ENCODE measurements at places on chromosomes 12 and 14. TPM values are rescaled to one million over a fixed set of nuclear protein-coding genes. Genes with fewer than 3 reads are reported as not detected.

DNA sequence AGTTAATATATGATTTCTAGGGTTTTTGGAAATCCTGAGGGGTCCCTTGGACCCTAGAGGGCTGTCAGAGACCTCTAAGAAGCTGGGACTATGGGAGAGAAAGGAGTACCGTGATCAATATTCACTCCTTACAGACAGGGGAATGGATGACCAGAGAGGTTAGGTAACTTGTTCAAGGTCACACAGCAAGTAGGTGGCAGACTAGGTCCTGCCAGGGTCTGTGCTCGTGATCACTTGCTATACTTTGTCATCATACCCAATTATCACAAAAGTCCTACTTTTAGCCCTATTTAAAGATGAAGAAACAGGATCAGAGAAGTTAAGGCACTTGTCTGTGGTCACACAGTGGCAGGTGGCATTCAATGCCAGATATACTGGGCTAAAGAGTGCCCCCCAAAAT is 42.9 kb downstream of the WSCD2 start:
- no peak for DNase-seq

Gene TRPV4
- 5.9 TPM for total RNA-seq

GRCh38 chr12:6272300-6273204 is 37.9 kb upstream of the PLEKHG6 start:
- no peak for DNase-seq

GRCh38 chr12:71201136-71201679 is 43.4 kb upstream of the TSPAN8 start:
- no peak for DNase-seq

- DNase-seq = no peak
These were observed 17.2 kb downstream of the IFT81 start for GRCh38 chr12:110141389-110141788.

DNA sequence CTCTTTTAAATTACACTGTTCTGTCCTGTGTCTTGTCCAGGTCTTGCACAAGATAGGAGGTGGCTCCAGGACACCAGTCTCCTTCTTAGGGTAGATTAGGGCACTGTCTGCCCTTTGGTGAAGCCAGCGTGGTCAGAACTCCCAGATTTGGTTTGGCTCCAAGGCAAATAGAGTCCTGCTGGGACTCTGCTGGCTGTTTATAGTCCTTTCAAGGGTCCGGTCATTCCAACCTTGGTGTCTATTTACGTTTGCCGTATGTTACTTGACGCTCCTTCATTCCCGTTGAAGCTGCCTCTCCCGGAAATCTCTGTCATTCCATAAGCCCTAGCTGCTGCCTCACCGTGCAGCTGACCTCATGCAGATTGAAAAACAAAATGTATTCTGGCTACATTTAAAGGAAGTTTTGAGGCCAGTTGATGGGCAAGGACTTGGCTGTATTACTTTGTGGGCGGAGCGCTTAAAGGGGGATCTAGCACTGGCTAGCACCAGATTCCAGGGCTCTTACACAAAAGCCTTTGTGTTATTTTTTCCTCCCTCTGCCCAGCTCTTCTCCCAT is 180.6 kb downstream of the AKAP6 start:
- DNase-seq = no peak

DNA sequence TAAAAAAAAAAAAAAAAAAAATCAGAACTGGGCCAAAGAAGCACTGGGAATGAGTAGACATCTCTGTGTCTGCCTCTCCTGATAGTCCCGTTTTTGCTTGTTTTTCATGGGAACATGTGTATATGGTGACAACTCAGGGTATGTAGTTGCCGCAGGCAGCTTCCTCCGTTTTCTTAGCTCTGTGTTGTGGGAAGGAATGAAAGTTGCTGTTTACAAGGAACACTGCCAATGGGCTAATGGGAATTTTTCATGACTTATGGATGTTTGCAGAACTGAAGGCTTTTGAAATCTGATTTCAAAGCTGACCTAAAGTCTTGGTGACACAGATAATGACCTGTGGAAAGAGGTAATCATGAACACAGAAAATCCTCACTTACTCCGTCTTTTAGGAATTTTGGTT is 146.4 kb upstream of the BTG1 start:
- DNase-seq = no peak

DNA sequence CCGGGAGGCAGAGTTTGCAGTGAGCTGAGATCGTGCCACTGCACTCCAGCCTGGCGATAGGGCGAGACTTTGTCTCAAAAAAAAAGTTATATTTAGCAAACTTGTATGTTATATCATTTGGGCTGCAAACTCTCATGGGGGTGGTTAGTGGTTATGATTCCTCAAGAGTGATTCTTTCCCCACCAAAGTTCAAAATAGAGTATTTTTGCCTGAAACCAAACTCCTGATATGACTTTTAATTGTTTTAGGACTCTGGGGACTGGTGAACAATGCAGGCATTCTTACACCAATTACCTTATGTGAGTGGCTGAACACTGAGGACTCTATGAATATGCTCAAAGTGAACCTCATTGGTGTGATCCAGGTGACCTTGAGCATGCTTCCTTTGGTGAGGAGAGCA is 18.6 kb downstream of the HSD17B6 start:
- DNase-seq = no peak

DNA sequence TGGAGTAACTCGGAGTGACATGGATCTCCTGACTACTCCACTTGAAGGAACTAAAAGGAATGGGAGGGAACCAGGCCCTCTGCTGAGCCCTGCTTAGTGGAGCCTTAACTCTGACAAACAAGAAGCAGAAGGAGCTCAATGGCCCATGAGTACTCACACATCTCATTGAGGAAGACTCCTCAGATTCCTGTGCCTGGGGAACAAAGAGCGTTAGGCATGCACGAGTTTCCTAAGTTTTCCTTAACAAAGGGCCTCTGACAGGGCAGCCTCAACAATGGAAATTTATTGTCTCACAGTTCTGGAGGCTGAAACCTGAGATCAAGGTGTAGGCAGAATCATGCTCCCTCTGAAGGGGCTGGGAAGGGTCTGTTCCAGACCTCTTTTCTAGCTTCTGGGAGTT is 185.7 kb upstream of the NTF3 start:
- no peak for DNase-seq

DNA sequence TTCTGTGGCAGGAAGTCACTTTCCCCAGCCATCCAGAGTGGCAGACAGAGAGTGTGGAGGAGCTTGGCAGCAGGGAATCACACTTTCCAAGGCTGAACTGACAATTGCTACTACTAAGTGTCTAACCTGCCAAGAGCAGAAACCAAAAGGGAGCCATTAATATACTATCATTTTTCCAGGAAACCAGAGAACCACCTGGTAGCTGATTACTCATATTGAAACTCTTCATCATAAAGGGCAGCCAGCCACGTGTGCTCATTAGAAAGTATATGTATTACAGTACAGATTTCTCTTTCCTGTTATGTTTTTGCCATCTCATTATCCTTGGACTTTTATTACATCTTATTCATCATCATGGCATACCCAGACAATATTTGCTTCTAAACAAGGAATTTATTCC is 374.9 kb downstream of the GXYLT1 start:
- DNase-seq = no peak

GRCh38 chr12:111166779-111167540 is 201.9 kb downstream of the PHETA1 start:
- no peak for DNase-seq

GRCh38 chr12:131391399-131391798 is 319.5 kb upstream of the SFSWAP start:
- DNase-seq = no peak

GRCh38 chr14:34075826-34076225 is 125.0 kb upstream of the EGLN3 start:
- no peak for DNase-seq

DNA sequence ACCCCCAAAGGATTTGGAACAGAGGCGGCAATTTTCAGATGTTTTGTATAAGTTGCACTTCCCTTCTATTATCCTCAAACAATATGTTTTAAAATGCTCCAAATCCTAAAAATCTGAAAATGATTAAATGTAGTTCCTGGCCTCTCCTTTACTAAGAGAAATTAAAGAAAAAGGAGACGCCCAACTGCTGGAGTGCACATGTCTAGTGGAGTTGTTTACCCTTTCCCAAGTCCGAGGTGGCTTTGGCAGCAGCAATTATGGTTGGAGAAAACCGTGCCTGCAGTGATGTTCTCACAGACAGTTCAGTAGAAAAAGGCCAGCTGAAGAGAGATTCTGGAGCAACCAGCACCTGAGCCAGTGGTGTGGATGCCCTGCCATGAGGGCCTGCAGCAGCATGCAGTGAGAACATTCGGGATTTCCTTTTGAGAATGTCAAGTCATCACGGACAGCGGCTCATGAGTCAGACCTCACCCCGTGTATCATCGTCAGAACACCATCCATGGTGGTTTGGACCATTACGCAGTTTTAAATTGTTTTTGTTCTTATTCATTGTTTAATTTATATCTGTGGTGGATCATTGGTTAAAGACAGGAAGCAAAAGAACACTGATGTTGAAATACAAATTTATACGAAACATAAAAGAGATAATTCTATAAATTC is 179.0 kb upstream of the KRR1 start:
- DNase-seq = no peak

Gene PIK3C2G
- not detected for total RNA-seq

Gene SIX1
- total RNA-seq = 7.5 TPM

GRCh38 chr14:70595443-70596185 is 4.8 kb downstream of the MED6 start:
- DNase-seq = no peak
